Dorsolateral prefrontal cortex (tissue), 122 donors: ENCODE measurements at places on chromosomes 2 and 18.

DNA sequence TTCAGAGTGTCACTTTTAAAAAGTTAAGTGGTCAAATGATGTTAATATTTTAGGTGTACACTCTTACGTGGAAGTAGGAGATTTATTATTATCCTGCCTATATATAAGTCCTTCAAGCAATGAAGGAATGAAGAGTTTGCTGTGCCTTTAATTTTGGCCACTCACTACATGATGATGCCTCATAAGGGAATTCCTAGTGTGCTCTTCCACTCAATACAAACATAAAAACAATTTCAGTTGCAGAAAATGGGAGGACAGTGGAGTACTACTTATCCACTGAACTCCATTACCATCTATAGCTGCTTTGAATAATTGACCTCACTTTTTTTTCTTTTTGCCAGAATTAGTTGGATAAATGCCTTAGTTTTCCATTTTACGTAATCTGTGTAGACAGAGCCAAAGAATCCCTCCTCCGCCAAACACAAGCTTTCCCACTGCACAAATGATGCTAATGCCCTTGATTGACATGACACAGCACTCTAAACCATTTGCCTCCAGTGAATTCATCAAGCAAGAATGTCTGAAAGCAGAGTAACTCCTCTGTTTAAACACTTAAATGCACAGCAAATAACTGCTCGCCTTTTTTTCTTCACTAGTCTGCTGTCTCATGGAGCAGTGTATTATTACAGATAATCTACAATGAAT, 751.1 kb upstream of the FANCL start:
- no peak for DNase-seq

DNA sequence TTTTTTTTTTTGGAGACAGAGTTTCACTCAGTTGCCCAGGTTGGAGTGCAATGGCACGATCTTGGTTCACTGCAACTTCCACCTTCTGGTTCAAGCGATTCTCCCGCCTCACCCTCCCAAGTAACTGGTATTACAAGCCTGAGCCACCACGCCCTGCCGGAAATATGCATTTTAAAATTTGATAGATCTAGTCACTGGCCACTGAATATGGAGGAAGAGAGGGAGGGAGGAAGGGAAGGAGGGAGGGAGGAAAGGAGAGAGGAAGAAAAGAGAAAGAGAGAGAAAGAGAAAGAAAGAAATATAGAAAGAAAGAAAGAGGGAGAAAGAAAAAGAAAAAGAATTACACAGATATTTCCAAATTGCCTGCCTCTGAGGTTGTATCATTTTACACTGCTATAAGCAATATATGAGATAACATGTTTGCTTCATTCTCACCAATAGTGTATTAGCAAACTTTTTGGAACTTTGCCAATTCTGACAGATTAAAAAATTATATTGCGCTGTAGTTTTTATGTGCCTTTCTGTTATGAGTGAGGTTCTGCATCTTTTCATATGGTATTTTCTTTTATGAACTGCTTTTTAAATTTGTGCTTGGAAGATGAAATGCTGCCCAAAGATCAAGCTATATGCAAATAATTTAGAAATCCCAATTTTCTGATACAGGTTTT, 161.2 kb upstream of the MAP3K20 start:
- DNase-seq, result no peak

GRCh38 chr2:75705921-75706320, 4.8 kb downstream of the GCFC2 start:
- no peak for DNase-seq

GRCh38 chr2:207960090-207960489, 65.2 kb downstream of the PLEKHM3 start:
- DNase-seq, result no peak

DNA sequence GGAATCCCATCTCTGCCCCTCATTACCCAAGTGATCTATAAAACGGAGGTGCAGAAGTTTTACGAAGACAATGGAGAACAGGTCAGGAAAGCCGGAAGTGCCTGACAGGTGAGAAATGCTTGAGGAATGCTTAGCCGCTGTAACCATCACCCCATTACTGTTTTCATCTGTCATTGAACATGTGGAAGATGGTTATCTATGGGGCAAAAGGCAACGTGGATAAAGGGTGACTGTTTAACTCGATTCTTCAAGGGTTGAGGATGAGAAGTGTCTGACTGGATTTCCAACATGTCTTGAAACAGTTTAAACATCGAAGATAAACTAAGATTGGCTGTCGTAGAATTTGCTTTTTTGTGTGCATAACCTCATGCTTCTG, 17.3 kb downstream of the HK2 start:
- DNase-seq, result no peak

DNA sequence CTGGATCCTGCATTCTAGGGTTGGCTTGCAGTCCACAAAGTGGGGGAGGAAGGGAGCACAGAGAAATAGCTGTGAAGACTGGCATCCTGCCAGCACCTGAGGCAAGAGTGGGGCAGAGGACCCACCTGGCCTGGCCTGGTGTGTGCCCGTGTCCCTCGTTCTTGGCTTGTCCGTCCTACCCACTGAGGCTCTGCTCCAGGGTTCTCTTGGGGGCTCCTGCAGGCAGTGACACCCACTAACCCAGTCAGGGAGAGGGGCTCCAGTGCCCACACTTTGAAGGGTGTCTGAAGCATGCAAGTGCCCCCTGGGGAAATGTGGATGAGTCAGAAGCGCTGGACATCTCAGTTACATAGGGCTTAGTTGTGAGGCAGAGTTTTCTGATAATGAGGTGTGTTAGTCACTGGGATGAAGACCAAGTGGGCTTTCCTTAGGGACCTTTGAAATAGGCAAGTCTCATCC, 79.4 kb downstream of the SLC4A3 start:
- no peak for DNase-seq

GRCh38 chr2:139790807-139791752, 1010.9 kb upstream of the NXPH2 start:
- DNase-seq, result no peak

DNA sequence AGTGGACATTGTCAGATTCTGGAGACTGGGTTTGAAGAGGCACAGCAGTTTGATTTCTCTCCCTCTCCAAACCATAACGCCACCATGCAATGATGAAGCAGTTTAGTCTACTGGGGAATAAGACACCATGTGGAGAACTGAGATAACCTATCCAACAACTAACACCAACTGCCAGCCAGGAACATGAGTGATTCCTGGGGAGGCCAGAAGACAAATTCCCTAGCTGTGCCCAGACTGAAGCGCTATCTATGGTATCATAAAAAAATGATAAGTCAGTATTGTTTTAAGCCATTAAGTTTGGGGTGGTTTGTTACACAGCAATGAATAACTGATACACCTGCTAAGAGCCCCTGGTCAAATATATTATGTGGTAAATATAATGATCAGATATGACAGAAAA, 129.3 kb downstream of the EXOC6B start:
- DNase-seq, result no peak

DNA sequence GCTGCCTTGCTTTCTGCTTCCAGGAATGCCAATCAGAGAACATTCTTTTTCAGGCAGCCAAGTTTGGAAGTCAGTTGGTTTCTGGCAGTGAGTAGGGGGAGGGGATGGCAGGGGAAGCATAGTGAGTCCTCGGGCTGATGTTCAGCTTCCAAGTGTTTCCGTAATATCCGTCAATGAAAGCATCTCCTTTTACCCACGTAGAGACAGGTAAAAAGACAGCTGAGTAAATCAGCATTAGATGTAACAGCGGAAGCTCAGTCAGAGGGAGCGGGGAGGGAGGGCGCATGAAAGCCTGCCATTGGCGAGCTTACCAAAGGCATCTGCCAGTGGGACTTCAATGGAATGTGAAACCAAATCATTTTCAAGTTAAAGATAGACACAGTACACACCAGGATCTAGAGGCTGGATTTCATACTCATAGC, 117.1 kb upstream of the DTNA start:
- DNase-seq, result peak; percentile 60
